ENCODE measurements at places on chromosomes 12 and 14.

DNA sequence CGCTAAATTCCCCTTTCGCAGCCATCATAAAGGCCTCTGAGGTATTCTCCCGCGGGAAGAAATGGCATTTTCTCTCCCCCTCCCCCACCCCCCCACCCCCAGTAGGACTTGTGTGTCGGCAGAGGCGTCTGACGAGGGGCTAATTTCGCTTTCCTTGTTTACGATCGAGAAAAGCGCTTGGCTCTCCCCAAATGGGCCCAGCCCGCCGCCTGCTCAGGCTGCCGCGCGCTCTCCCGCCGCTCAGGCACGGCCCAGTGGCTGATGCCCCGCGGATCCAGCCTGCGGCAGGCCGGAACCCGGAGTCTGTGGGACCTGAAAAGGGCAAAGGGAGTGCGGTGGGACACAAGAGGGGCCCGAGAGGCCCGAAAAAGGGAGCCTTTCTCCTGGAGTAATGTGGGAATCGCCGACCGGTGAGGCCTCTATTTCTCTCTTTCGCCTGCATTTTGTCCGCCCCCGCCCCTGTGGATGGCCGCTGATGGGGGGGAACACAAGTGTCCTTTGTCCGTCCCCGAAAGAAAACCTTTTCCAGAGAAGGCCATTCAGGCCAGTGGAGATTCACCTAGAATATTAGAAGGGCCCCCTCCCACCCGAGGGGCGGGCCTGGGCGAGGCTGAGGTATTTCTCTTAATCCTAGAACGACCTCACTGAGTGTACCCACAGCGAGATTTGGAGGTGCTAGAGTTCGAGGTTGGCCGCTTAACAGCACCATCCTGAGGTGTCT, 9.0 kb upstream of the HOXC6 start:
- no peak for DNase-seq

- DNase-seq: no peak
These were observed 59.1 kb downstream of the KCNA5 start for GRCh38 chr12:5102806-5103205.

GRCh38 chr12:122738571-122738970, 7.9 kb upstream of the HCAR1 start:
- no peak for DNase-seq

DNA sequence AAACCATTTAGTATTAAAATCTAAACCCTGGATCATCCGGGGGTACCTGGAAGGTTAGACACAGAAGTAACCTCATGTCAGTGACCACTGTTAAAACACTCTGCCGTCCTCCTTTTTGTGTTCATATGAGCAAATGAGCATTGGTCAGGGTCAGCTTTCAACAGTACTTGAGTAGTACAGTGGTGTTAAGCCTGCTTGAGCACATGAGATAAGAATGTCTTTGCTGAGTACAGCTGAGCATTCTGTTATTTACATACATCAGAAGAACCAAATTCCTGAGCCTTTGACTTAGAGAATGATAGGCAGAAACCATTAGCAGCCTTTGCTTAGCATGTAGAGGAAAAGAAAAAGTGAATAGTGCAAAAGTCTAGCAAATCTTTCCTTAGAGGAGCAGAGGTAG, 38.6 kb upstream of the LRTM2 start:
- no peak for DNase-seq

DNA sequence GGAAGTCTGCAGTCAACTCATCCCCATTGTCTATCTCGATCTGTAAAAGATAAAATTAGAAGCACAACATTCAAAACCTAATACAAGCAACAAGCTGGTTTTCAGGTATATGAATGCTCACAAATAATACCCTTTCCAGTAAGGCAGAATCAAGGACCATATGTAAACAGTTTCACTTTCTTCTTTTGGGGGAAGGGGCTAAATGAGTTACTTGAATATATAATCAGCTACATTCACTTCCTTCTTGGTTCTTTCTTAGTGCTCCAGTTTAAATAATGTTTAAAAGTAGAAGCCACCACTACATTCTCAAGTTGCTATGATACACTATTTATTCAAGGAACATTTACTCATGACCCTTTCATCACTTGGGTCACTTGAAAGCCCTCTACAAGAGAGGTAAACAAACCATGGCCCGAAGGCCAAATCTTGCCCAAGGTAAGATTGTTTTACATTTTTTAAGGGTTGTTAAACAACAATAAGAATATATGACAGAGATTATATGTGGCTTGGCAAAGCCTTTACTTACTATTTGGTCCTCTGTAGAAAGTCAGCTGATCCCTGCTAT, 10.3 kb downstream of the TWF1 start:
- DNase-seq: no peak

DNA sequence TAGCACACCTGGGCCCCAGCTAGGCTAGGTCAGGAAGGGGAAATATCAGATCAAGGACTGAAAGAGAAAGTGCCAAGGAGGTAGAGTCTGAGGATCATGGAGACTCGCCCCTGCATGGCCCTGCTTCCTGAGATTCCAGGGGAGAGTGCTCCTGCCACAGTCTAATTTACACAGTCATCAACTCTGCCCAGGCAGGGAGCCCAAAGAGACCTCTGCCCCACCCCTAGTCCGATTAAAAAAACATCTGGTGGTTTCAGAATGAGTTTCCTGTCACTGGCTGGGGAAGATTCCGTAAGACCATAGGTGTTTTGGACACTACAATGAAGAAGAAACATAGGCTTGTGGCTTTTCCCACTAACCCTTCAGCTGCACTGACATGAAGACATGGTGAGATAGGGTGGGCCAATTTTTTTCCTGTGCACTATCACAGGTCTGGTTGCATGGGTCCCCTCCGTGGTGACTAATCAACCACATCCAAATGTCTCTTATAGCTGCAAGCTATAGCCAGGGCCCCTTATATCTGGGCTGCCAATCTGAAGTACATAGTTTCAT, 31.5 kb upstream of the GZMB start:
- DNase-seq: no peak

DNA sequence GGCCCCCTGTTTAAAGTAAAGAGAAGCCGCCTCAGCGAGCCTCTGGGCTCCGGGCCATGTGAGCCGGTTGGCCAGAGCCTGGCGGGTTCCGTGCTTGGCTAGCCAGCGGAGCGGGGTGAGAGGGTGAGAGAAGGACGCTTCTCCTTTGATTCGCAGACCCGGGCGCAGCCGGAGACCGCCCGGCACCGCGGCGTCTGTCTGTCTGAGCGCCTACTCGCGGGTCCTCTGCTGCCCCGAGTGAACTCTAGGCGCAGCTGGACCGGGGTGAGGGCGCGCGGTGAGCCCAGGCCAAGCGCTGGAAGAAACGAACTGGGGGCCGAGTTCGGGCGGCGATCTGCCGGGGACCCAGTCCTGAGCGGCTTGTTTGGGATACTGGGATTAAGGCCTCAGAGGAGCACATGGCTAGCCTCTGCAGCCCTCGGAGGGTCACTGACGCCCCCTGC, 41.4 kb upstream of the TBX5 start:
- DNase-seq: no peak

- DNase-seq: no peak
These were observed 71.5 kb downstream of the RESF1 start for GRCh38 chr12:32030676-32031075.

DNA sequence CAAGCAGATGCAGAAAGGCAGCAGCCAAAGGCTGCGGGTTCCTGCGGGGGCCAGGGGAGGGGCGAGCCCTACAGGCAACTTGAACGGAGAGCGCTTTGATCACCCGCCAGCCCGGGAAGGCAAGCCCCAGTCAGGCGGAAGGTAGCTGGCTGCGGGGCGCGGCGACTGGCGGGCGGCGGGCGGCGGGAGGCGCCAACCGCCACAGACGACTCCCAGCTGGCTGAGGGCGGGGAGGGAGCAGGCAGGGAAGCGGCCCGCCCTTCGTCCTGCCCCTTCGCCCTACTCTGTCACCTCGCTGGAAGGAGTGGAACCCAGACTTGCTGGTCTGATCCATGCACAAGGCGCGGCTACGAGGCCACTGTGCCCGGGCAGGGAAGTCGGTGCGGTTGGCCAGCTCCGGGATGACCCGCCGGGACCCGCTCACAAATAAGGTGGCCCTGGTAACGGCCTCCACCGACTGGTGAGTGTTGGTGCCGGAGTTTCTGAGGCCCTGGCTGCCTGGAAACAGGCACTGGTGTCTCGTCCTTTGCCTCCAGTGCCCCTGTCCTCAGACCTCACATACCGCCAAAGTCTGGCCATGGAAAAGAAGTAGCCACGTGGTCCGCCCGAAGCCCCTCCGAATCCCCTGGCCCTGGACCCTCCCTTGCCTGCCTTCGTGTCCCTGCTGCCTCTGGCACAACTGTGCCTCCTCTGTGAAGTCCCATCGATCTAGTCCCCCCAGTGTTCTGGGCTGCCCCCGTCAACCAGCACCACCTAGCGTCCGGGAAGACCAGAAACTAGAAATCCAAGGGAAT, 15.4 kb upstream of the CARMIL3 start:
- DNase-seq: peak; percentile 72

DNA sequence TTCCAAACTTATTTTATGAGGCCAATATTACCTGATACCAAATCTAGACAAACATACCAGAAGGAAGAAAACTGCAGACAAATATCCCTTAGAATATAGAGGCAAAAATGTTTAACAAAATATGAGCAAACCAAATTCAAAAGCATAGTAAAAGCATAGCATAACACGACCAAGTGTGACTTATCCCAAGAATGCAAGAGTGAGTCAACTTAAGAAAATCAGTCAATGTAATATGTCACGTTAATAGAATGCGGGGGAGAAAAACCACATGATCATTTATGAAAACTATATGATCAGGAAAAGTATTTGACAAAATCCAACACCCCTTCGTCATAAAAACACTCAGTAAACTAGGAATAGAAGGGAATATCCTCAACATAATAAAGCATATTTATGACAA, 217.3 kb downstream of the ADGRD1 start:
- no peak for DNase-seq

- no peak for DNase-seq
These were observed 88.6 kb upstream of the DCN start for GRCh38 chr12:91271185-91271584.

- no peak for DNase-seq
These were observed 30.5 kb upstream of the LRP6 start for GRCh38 chr12:12297201-12297830.

GRCh38 chr12:28781671-28782652, 367.1 kb upstream of the FAR2 start:
- no peak for DNase-seq

DNA sequence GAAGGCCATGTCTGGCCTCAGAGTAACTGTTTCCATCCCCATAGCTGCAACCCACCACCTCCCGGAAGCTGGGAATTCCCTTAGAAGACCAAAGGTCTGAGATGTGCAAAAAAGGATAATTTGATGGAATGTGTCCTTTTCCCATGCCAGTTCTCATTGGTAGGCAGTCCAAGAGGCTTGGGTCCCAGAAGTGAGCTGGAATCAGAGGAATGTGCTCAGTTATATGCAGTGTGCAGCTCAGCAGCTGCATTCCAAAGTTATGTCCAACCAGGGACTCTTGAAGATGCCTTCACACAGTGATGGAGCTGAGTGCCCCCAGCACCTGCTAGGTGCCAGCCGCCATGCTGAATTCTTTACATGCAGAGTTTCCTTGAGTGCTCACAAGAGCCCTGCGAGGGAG, 583.9 kb upstream of the TBX3 start:
- DNase-seq: no peak

GRCh38 chr14:76977793-76978720, 50.5 kb downstream of the IRF2BPL start:
- no peak for DNase-seq

- no peak for DNase-seq
These were observed 76.7 kb downstream of the MED13L start for GRCh38 chr12:116200812-116201211.

GRCh38 chr12:31206038-31206670, 119.8 kb downstream of the SINHCAF start:
- DNase-seq: no peak

GRCh38 chr14:75044322-75044721, 6.9 kb downstream of the MLH3 start:
- DNase-seq: no peak

DNA sequence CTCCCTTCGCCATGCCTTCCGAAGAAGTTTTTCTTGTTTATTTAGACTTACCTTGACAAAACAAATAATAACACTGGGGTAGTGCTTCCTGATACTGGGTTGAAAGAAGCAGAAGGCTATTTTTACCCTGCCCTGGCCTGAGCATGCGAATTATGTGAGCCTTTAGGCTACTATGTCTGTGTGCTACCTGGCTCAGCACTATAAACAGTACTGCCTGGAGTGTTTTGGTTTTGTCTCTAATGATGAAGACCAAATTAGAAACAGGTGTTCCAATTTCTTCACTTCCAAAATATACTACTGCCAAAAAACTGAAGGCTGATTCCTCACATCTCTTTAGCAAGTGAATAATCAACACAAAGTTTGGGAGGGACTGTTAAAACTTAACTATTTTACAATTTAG, 7.6 kb upstream of the OVCH1 start:
- no peak for DNase-seq

DNA sequence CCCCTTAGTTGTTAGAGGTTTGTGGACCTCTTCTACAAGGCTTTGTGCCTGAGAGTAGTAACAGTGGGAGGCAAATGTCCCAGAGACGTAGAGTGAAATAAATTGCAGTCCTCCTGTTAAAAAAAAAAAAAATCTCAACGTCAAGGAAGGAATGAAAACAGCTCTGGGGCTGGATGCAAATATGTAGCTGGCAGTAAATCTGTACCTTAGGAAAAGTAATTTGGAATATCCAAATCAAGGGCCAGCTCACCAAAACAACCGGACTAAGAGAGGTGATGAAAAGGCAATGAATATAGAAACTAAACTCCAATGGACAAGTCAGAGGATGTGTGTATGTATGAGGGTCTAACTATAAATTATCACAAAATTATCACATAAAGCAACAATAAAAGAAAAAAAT, 27.0 kb downstream of the SINHCAF start:
- DNase-seq: no peak

GRCh38 chr14:104558231-104559027, 21.1 kb upstream of the C14orf180 start:
- DNase-seq: no peak

GRCh38 chr14:28635387-28635786, 131.2 kb upstream of the FOXG1 start:
- peak; percentile 27 for DNase-seq

GRCh38 chr14:52553671-52554575, 1.3 kb downstream of the GPR137C start:
- DNase-seq: peak; percentile 90

- DNase-seq: no peak
These were observed 87.0 kb upstream of the MAP1LC3B2 start for GRCh38 chr12:116472193-116472592.

DNA sequence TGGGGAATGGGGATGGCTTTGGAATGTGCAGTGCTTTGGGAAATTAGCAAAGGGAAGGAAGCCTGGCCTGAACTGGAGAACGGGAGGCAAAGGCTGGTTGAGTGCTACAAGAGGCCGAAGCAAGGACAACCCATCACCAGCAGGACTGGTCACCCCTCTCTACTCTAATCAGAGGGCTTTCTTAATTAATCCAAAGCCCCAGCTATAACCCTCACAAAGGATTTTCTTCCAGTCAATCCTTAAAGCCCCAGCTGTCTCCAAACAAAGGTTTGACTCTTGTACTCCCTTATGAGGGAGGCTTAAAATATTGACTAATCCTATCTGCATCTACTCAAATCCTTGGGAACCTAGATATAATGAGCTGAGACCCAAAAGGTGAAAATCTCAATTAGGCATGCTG, 256.3 kb downstream of the NTF3 start:
- DNase-seq: no peak
